ENCODE measurements at places on chromosomes 6 and 20.
A peak's percentile ranks its signal among the peaks of the same experiment; 100 is the strongest.

GRCh38 chr6:121516331-121516730 lies 80.9 kb downstream of the GJA1 start:
- DNase-seq: no peak

- no peak for DNase-seq
Observed at GRCh38 chr6:4774715-4775493, 1.3 kb upstream of the CDYL start.

DNA sequence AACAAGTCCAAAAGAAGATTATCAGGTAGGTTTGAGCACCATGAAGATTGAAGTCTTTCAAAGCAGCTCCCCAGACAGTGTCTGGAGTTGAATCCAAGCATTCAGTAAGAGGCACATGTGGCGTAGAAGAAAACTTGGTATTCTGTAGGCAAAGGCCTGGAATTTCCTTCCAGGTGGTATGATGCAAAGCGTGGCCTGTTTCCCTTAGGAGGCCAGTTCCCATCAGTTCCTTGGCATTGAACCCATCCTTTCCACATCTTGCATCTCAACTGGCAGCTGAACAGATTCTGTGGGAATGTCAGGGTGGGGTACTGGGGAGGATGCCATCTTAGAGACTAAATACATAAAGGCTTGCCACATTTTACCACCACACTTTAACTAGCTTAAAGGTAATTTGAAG lies 516.0 kb downstream of the BTBD3 start:
- no peak for DNase-seq

- no peak for DNase-seq
Observed at GRCh38 chr6:36020154-36020553, 4.3 kb downstream of the SLC26A8 start.

DNA sequence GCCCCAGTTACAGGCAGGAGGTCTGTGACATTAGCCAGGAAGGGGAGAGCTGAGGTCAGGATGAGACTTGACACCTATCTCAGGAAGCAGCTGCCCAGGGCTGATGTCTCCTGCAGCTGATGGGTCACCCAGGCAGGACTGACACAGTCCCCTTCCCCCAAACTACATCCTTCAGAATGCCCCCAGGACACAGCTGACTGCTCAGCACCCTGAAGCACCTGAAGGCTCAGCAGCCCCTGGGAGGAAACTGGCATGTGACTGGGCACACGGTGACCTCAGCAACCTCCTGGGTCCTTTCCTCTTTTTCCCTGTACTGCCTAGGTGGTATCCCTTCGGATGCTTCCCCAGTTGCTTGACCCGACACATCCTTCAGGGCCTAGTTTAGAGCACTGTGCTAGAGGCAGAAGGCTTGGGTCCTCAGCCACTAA lies 1.9 kb downstream of the SDC4 start:
- no peak for DNase-seq

DNA sequence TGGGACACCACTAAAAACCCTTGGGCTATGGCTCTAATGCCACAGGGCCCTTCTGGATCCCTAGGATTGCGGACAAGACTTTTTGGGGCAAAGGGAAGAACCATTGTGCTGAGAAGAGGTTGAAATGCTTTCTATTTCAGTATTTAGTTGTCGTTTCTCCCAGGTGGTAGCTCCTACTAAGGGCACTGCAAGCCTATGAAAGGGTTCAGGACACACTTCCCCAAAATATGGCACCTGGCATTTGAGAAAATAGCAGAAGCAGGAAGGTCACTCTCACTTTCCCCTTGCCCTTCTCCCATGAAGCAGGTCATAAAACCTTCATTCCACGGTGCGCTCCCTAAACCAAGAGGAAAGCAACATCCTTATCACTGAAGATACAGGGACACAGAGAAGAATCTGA lies 125.4 kb upstream of the GPR6 start:
- DNase-seq: no peak

- no peak for DNase-seq
Observed at GRCh38 chr6:37525460-37526357, 26.0 kb upstream of the CCDC167 start.

GRCh38 chr20:46642265-46642968 lies 8.8 kb downstream of the SLC13A3 start:
- no peak for DNase-seq

DNA sequence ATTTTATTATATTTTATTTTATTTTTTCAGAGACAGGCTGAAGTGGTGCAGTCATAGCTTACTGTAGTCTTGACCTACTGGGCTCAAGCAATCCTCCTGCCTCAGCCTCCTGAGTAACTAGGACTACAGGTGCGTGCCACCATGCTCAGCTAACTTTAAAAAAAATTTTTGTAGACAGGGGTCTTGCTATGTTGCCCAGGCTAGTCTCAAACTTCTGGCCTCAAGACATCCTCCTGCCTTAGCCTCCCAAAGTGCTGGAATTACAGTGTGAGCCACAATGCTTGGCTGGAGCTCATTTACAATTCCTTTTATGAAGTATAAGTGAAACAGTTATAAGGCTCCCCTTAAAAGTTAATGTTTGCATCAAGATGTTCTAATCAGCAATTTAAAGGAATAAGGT lies 14.5 kb downstream of the FUCA2 start:
- DNase-seq: no peak

DNA sequence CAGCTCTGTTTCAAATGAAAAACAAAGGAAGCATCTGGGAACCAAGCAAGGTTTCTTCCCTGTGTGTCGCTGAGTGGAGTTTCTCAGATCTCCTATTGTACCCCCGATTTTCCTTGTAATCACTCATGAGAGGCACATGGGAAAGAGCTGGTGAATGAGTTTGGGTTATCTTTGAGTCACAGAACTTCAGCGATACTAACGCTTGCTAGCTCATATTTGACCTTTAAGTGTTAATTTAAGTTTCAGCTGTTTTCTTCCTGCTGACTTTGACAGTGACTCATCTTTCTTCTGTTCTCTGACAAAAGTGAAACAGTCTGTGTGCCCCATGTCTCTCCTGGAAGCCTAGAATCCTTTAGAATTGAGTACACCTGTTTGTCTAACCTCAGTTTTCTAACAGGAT lies 261.1 kb upstream of the RGS17 start:
- DNase-seq: no peak

DNA sequence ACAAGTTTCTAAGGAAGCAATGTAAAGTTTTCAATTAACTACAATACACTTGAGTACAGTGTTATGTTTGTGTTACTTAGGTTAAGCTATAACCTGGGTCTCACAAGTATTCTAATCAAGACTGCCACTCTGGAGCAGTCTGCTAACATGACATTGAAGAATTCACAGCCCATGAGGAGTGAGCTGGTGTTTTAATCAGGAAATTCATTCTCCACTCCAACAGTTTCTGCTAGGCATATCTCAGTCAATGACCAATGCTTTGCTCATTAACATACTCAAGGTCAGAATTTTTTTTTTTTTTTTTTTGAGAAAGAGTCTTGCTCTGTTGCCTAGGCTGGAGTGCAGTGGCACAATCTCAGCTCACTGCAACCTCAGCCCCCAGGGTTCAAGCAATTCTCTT lies 59.6 kb upstream of the SAMHD1 start:
- DNase-seq: no peak

GRCh38 chr20:3000852-3001523 lies 42.4 kb upstream of the GNRH2 start:
- peak; percentile 6 for DNase-seq

DNA sequence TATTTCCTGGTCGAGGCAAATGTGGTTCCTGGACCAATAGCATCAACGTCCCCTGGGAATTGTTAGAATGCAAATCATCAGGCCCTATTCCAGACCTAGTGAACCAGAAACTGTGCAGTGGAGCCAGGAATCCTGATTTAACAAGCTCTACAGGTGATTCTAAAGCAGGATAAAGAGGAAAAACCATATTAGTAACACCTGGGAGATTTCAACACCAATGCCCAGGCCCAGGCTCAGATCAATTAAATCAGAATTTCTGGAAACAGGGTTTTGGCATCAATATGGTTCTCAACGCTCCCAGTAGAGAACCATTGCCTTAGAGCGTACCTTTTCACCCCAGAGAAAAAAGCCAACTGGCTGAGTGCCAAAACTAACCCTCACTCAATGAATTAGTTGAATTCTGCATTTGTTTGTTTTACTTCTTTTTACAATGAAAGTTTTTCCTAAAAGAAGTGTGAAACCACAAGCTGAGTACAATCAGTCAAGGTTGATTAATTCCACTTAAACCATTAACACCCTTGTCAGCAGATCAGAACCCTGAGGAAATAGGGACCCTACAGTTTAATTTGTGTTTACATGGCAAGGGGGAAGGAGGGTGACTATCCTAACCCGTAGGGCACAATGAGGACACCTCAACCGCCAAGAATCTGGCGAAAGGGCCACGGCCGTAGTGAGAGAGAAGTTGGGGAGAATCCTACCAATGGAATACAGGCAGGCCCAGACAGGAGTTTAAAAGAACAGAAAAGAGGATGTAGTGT lies 34.9 kb upstream of the LOC128125822 start:
- no peak for DNase-seq

GRCh38 chr6:46581459-46582177 lies 71.0 kb downstream of the CYP39A1 start:
- DNase-seq: no peak

GRCh38 chr6:168208854-168209253 lies 110.7 kb downstream of the DACT2 start:
- no peak for DNase-seq

GRCh38 chr20:50092436-50092835 lies 20.5 kb downstream of the UBE2V1 start:
- no peak for DNase-seq

DNA sequence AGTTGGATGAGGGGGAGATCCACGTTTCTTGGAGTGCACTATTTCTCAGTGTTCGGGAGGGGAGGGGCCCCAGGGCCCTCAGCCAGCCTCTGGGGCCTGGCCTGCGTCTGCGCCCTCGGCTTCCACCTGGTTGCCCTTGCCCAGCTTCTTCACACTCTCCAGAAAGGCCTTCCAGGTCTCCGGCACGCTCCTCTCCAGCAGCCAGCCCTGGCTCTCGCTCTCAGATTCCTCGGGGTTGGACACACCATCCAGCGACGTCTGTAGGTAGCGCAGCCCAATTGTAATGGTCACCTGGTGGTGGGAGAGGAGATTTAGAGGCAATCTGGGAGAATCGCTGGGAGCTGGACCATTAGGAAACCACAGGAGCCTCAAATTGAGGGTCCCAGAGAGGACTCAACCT lies 24.2 kb downstream of the PRPH2 start:
- no peak for DNase-seq

DNA sequence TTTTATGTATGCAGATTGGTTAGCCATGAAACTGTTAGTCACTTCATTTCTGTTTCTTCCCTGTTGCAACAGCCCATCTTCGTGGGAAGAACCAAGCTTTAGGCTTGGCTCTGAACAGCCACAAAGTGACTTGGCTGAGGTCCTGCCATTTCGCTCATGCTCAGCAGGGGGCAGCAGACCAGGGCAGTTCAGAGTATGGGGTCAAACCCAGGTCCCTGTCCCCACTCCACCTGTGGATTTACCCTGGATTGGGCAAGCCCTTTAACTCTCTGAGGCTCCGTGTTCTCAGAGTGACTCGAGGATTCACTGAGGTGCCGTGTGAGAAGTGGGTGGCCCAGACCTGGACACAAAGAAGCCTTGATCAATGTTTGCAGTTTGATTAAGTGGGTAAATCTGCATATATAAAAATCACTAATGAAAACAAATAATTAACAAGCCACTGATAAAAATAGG lies 19.8 kb upstream of the MAP1LC3A start:
- no peak for DNase-seq

- no peak for DNase-seq
Observed at GRCh38 chr20:34891166-34892062, 15.0 kb downstream of the ACSS2 start.

- no peak for DNase-seq
Observed at GRCh38 chr6:138809677-138810076, 13.8 kb downstream of the ECT2L start.

- DNase-seq: peak; percentile 71
Observed at GRCh38 chr6:135675862-135676261, 175.6 kb upstream of the PDE7B start.

DNA sequence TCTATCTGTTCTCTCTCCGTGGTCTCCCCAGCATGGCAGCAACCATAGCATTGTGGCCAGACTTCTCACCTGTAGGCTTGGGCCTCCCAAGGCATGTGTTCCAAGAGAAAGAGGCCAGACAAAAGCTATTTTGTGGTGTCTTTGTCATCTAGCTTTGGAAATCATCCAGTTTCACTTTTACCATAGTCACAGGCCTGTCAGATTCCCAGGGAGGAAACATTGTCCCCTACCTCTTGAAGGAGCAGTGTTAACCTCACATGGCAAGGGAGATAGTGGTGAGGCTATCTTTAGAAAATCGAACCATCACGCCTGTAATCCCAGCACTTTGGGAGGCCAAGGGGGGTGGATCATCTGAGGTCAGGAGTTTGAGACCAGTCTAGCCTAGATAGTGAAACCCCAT lies 42.3 kb upstream of the RALGAPA2 start:
- DNase-seq: no peak

- DNase-seq: no peak
Observed at GRCh38 chr6:137872581-137873115, 5.6 kb downstream of the TNFAIP3 start.

- DNase-seq: no peak
Observed at GRCh38 chr6:140070846-140071473, 696.5 kb upstream of the CITED2 start.
